ENCODE measurements at places on chromosomes 1 and 21.

GRCh38 chr1:44015206-44015605, 16.1 kb downstream of the SLC6A9 start:
- DNase-seq, result no peak

DNA sequence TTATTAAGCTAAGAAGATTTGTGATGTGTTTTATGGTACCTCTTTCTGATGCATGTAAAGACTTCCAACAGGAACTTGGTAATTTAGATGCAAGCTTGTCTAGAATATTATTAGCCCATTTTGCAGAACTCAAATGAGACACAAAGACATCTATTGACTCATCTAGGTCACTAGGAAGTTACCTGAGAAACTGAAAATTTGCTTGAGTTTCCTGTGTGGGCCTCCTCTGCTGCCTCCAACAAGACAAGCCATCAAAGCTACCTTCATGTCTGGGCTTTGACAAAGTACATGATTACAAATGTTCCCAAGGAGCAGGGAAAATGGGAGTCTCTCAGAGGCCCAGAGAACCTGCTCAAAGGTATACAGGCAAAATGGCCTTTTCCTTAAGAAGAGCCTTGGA, 5.6 kb downstream of the RUNX1 start:
- no peak for DNase-seq

GRCh38 chr1:208851366-208851765, 607.2 kb upstream of the PLXNA2 start:
- DNase-seq, result no peak

DNA sequence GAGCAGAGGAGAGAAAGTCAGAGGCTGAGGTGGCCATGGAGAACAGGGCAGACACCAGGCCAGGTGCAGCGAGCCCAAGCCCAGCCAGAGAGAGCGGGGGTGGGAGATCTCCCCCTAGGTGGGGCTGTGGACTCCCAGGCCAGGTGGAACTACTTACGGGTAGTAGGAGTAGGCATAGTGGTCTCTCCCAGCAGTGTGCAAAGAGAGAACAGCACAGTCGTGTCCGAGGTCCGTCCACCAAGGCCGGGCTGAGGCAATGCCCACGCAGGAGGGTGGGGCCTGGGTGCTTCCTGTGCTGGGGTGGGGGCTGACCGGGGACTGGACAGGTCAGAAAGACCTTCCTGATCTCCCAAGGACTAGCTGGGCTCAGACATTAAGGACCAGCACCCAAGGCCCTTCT, 263.7 kb downstream of the PTPRU start:
- DNase-seq, result no peak

GRCh38 chr1:25187077-25187476, 45.2 kb downstream of the SYF2 start:
- DNase-seq, result no peak

DNA sequence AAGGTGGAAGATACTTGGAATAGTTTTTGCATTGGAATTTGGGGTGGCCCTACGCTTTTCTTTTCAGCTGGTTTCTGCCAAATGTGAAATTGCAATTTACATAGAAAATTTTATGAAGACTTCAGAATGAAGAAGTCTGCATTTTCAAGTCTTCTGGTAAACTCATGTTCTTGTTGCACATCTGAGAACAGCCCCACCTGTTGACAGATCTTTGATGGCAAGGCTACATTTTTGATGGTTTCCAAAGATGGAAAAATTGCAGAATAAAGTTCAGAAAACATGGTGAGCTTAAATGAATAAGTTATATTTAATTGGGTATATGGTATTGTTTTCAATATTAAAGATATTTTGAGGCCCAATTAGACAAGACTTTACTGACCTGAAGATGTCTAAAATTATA, 25.4 kb downstream of the OLFM3 start:
- DNase-seq, result no peak

GRCh38 chr1:179938752-179939151, 15.9 kb upstream of the CEP350 start:
- DNase-seq, result peak; percentile 40

GRCh38 chr1:232822530-232822929, 17.3 kb downstream of the MAP10 start:
- no peak for DNase-seq

- DNase-seq, result no peak
Observed at GRCh38 chr1:201904579-201904978, 15.9 kb downstream of the SHISA4 start.

GRCh38 chr1:42046761-42047507, 106.3 kb upstream of the GUCA2B start:
- no peak for DNase-seq

GRCh38 chr1:42674682-42675081, 7.5 kb upstream of the YBX1 start:
- no peak for DNase-seq

- peak; percentile 65 for DNase-seq
Observed at GRCh38 chr1:212608959-212609700, 569 bp downstream of the ATF3 start.

DNA sequence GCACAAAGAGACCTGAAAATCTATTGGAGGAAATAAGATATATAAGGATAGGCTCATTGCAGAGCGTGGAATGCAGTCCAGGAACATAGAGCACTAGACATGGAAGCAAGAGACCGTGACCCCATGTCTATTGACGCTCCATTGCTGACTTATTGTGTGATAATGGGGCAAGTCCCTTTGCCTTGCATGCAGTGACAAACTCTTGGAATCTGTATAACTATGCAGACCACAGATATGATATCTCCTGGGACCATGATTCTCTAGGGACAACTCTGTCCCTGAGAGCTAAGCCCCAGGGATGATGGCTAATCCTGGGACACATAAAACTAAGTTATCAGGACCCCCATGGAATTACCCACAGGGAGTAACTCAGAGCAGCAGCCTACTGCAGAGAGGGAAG, 73.1 kb upstream of the PRDX6 start:
- no peak for DNase-seq

DNA sequence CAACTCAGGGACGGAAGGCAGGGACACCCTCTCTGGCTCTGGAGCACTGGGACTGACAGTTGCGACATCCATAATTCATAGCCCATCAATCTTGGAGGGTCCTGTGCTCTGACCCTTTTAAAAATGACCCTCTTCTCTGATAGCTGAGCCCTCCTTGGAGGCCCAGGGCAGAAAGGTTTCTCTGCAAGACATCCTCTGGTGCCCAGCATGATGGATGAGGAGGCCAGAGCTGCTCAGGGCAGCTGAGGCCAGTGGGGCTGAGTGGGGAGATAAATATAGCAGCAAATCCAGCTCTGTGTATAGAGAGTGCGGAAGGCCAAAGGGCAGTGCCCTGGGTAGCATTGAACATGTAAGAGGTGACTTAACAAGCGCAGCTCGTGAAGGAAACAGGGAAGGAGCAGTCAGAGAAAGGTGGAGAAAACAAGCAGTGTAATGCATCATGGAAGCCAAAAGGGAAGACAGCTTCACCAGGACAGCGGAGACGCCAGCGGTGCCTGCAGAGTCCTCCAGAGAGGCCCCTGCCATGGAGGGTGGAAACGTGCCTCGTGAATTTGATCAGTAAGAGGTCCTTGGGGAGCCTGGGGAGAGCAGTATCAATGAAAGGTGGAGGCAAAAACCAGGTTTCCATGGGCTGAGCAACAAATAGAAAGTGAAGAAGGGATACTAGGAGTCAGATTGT, 50.4 kb upstream of the FMOD start:
- DNase-seq, result no peak

Measured in HEK293T (cell line).